ENCODE measurements at places on chromosomes 7 and 10.

DNA sequence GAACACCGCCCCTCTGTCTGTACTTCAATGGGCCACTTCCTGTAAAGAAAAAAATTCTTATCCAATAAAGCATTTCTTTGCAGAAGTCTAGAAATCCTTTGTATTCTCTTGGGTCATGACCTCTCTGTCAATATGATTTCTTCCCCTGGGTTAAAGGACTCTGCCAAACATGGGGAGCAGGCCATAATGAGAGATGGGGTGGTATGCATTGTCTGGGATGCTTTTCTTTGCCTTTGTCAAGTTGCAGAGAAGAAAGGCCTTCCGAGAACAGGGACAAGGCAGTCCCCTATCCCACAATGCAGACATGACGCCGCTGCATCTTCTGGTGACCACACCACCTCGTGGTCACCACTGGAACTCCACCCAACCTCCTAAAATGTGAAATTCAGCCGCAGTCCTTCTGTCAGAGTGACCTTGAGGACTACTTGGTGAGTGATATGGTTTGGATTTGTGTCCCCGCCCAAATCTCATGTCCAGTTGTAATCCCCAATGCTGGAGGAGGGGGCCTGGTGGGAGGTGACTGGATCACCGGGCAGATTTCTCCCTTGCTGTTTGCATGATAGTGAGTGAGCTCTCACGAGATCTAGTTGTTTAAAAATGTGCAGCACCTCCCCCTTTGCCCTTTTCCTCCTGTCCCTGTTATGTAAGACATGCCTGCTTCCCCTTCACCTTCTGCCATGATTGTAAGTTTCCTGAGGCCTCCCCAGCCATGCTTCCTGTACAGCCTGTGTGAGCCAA lies 15.2 kb upstream of the FRMPD2 start:
- peak; percentile 67 for DNase-seq

GRCh38 chr7:7695111-7695817 lies 23.1 kb downstream of the RPA3 start:
- DNase-seq, result no peak

- DNase-seq, result no peak
These were observed 44.5 kb upstream of the MNX1 start for GRCh38 chr7:157054927-157055326.

GRCh38 chr7:131076032-131076431 lies 251.6 kb upstream of the MKLN1 start:
- DNase-seq, result no peak

- no peak for DNase-seq
These were observed 122.2 kb downstream of the PCLO start for GRCh38 chr7:83040484-83040883.

GRCh38 chr10:43249151-43249961 lies 17.5 kb downstream of the RASGEF1A start:
- DNase-seq, result no peak

GRCh38 chr10:75042292-75042974 lies 69.0 kb upstream of the SAMD8 start:
- no peak for DNase-seq

DNA sequence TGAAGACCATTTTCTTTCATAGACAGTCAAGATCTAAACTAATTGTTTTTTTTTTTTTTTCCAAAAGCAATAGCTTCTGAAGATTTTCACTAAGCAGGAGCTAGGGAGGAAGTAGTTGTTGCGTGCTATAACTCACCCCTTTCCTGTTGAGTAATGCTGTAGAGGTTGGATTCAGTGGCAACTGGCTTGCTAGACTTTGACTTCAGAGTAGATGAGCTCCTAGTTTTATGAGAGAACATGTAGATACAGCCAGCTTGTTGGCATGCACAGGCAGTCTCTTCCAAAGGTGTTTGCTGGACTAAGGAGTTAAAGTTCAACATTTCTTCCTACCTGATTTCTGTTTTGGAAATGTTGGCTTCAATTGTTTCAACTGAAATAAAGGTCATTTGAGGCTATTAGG lies 66.2 kb upstream of the MXI1 start:
- no peak for DNase-seq

DNA sequence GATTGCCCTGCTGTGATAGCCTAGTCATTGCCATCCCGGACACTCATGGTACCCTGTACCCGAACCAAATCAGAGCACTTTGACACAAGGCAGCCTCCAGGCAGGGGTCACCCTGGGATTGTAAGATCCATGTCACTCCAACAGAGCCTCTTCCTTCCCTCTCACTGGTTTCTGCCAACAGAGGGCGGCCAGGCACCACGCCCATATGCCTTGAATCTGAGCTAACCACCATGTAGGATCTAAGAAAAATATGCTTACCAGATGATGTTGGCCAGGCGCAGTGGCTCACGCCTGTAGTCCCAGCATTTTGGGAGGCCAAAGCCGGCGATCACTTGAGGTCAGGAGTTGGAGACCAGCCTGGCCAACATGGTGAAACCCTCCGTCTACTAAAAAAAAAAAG lies 389.2 kb upstream of the KLF6 start:
- DNase-seq, result peak; percentile 48

DNA sequence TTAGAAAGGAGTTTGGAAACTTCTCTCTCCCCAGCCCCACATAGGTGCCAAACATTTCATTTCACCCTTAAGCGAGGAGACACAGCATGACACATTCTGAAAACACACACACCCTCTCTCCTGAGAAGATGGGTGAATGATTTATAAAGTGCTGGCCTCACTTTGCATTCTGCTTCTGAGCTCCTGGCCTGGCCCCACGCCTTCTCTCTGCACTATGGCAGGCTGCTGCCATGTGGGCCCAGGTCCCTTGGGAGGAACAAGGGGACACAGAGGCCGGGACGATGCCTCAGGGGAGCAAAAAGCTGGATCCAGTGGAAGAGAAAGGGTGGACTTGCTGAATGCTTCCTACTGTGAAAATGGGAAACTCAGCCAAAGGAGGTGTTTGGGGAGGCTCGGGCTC lies 56.0 kb downstream of the CPXM2 start:
- no peak for DNase-seq

GRCh38 chr10:73095481-73096021 lies 1.1 kb downstream of the P4HA1 start:
- peak; percentile 70 for DNase-seq

DNA sequence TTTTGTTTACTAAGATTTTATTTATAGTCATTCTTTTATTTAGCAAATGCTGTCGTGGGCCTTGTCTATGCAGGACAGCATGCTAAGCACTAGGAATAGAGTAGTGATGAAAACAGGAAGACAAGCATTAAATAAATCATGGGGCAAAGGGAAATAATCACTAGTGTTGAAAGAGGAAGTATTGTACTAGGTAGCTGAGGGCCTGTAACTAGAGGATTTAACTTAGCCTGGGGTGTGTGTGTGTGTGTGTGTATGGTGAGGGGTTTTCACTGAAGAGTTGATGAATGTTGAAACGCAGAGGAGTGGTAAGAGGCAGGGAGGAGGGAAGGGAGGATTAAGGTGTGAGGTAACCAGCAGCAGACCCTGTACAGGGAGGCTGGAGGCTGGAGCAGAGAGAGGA lies 446.4 kb downstream of the SDK1 start:
- no peak for DNase-seq

GRCh38 chr7:154640266-154640865 lies 362.6 kb downstream of the PAXIP1 start:
- peak; percentile 44 for DNase-seq
